ENCODE measurements at places on chromosomes 1 and 21. TPM values are rescaled to one million over a fixed set of nuclear protein-coding genes. Genes with fewer than 3 reads are reported as not detected.

DNA sequence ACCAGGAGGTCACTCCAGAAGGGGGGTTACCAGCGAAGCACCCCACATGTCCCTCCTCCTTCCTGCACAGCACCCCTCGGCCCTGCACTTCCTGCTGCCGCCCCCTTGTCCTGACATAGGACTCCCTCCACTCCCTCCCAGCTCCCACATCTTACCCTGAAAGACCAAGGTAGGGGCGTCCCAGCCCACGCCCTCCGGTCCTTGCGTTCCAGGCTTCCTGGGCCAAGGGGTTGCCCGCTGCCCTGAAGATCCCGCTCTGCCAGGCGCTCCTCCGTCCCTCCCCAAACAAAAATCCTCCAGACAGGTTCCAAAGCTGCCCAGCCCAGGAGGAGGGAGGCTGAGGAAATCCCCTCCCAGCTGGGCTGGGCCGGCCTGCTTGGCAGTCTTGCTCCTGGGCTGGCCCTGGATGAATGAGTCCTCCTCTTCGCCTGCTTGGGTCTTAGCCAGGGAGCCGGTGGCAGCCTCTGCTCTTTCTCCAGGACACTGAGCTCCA is at the start of gene RHBDL2:
Gene RHBDL2, minus strand, starts transcription at position 304 of the 493 bp plus-strand sequence. CDS start 22,618 bp downstream, outside the sequence.
- H3K36me3 ChIP-seq: no peaks in the 10 kb centered on the region
- H3K27ac ChIP-seq: no peak within 1 kb of the TSS
- peak within 1 kb of the TSS; percentile 10 for H3K4me3 ChIP-seq
- DNase-seq: peak; percentile 65

DNA sequence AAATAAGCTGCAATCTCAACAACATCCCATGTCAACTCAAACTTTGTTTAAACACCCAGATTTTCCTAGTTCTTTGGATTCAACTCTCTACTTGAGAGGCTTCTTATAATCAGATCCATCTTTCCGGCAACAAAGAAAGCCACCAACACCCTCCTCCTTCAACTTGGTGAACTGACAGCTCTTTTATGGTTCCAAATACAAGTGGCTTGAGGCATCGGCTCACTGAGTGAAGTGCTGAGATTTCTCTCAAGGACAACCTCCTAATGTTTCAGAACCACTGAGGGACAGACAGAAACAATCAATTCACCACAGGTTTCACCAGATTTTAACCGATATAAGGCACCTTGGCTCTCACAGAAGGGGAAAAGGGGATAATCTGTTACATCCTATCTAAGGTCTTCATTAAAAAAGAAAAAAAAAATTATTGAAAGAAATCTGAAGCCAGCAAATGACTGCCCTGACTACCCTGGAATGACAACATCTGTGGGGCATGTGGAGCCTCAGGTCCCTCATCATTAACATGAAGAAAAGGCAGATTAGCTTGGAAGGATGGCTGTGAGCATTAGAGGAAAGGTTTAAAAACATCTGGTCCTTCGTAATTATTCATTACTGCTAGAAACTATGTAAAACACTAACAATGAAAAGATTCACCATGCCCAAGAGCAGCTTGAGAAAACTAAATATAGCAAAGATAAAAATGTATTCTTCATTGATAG is 50.9 kb downstream of the PTPN14 start:
- no peak overlapping the region for H3K27ac ChIP-seq
- no peak overlapping the region for H3K4me3 ChIP-seq
- H3K27me3 ChIP-seq: no peaks in the 10 kb centered on the region
- H3K36me3 ChIP-seq: no peaks in the 10 kb centered on the region
- H3K4me1 ChIP-seq: peaks cover 20% of the 10 kb centered on the region
- DNase-seq: no peak

GRCh38 chr1:118122234-118123004 is 62.6 kb downstream of the SPAG17 start:
- no peak overlapping the region for H3K27ac ChIP-seq
- DNase-seq: no peak
- H3K36me3 ChIP-seq: no peaks in the 10 kb centered on the region
- H3K27me3 ChIP-seq: no peaks in the 10 kb centered on the region
- H3K4me3 ChIP-seq: no peak overlapping the region
- H3K4me1 ChIP-seq: no peaks in the 10 kb centered on the region

AK5 gene
- 0.89 TPM for total RNA-seq

DNA sequence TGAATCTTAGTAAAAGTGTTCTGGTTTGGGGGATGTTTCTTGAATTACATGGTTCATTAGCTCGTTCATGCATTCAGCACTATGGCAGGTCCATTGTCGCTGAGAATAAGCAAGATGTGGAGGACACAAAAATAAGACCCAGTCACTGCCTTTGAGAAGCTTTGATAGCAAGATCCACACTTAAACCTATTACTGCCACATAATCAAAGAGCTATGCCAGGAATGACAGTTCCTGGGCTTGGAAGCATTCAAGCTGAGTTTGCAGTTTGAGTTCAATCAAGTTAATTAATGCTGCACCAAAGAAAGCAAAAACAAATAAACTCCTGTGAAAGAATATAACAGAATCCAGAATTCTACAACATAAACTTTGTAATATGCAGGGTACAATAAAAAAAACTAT is 131.8 kb downstream of the MIS18A start:
- H3K27ac ChIP-seq: no peak overlapping the region
- H3K4me1 ChIP-seq: no peaks in the 10 kb centered on the region

DNA sequence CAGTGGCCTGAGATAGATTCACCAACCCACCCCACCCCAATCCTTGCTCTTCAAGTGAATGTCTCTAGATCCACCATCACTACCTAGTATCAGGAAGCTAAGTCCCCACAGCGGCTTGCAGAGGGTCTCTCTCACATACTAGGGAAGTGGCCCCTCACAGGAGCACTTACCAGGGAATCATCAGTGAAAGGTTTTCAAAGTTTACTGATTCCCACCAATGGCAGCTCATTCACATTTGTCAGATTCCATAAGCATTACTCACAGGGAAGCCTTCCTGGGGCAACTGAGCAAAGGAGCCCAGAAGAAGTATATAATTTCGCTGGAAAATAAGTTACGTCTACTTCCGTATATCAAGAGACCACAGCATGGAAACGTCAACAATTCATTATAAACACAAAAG is 120.8 kb downstream of the GREM2 start:
- no peak for DNase-seq
- no peaks in the 10 kb centered on the region for H3K36me3 ChIP-seq
- H3K4me1 ChIP-seq: no peaks in the 10 kb centered on the region
- H3K27ac ChIP-seq: no peak overlapping the region

DNA sequence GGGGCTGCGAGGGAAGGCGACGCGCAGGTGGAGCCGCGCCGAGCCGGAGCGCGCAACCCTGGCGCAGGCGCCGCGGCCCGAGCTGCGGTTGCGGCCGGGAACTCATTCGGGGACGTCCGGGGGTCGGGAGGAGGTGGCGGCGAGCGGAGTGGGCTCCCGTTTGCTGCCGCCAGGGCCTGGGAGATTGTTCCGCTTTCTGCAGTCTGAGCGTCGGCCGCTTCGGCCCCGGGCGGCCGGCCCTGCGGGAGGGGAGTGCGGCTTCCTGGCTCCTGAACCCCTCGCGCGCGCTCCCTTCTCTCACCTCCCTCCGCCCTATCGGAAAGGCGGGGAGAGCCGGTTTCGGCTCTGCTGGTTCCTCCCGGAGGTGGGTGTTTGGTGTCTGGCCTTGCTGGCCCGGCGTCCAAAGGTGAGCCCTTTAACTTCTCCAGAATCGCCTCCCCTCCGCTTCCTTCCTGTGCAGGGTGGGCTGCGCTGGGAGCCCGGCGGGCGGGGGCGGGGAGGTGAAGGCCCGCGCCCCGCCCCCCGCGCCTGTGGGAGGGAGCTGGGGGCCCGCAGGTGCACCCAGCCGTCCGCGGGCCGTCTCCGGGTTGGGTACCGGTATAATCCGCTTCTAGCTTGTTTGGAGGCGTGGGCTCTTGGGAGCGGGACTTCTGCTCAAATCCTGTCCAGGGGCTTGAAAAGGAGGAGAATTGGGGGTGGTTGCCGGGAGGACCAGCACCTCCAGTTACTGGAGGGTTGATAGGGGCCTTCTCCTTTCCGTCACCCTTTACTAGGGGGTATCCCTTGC is 683 bp downstream of the LRRC8D start:
- H3K4me3 ChIP-seq: peak overlapping the region; percentile 95
- no peaks in the 10 kb centered on the region for H3K27me3 ChIP-seq
- no peak overlapping the region for H3K27ac ChIP-seq
- H3K36me3 ChIP-seq: no peaks in the 10 kb centered on the region
- DNase-seq: peak; percentile 44

GRCh38 chr1:228008391-228009115 is 1.8 kb downstream of the WNT3A start:
- H3K4me3 ChIP-seq: no peak overlapping the region
- H3K4me1 ChIP-seq: no peaks in the 10 kb centered on the region
- H3K36me3 ChIP-seq: no peaks in the 10 kb centered on the region
- no peak for DNase-seq

DNA sequence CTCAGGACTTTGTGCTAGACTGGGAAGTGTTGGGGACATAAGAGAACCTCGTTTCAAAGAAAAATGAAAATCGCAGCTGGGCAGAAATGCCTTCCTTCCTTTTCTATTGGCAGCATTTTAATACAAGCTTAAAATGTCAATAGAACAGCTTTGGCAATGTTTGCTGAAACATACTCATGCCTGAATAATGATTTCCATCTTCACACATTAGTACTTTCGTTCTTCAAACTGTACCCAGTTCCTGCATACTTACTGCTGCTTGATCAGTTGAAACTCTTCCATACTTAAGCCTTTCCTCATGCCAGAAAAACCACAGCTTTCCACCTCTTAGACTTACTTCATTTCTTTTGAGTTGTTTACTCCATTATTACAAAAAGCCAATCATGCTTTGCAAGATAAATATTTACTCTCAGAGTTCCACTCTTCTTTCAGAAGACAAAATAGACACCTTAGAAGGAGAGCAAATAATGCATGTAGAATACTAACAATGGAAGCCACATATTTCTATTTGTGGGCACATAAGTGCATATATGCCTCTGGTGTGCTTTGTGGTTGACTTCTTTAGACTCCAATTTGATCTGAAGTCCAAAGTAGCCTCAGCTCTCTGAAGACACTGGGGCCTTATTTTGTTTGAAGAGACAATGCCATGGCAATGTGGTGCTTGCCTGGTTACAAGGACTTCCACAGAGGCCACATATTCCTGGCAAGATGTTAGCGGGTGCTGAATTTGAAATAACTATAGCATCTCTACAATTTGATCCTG is 22.7 kb upstream of the CD55 start:
- H3K36me3 ChIP-seq: no peaks in the 10 kb centered on the region
- no peak overlapping the region for H3K4me3 ChIP-seq
- H3K27ac ChIP-seq: no peak overlapping the region
- no peaks in the 10 kb centered on the region for H3K27me3 ChIP-seq
- no peaks in the 10 kb centered on the region for H3K4me1 ChIP-seq

GRCh38 chr1:218845589-218845988 is 328.1 kb upstream of the LYPLAL1 start:
- no peak overlapping the region for H3K4me3 ChIP-seq
- H3K27ac ChIP-seq: no peak overlapping the region
- H3K36me3 ChIP-seq: no peaks in the 10 kb centered on the region
- DNase-seq: no peak

CFAP107 gene
- not detected for total RNA-seq

GRCh38 chr1:24018611-24019580 is 38.8 kb upstream of the SRSF10 start:
- H3K36me3 ChIP-seq: no peaks in the 10 kb centered on the region
- H3K4me1 ChIP-seq: peaks cover 28% of the 10 kb centered on the region
- DNase-seq: peak; percentile 97
- peak overlapping the region; percentile 94 for H3K27ac ChIP-seq

- DNase-seq: no peak
- H3K36me3 ChIP-seq: no peaks in the 10 kb centered on the region
- H3K27ac ChIP-seq: no peak overlapping the region
These were observed 379.9 kb downstream of the PTBP2 start for GRCh38 chr1:97101509-97101908.

- H3K4me1 ChIP-seq: no peaks in the 10 kb centered on the region
- no peak overlapping the region for H3K4me3 ChIP-seq
- no peaks in the 10 kb centered on the region for H3K36me3 ChIP-seq
- H3K27me3 ChIP-seq: no peaks in the 10 kb centered on the region
These were observed 171.5 kb downstream of the AJAP1 start for GRCh38 chr1:4825800-4826450.

- no peak overlapping the region for H3K27ac ChIP-seq
- no peak overlapping the region for H3K4me3 ChIP-seq
- peak; percentile 39 for DNase-seq
- no peaks in the 10 kb centered on the region for H3K36me3 ChIP-seq
- H3K27me3 ChIP-seq: no peaks in the 10 kb centered on the region
These were observed 365.1 kb upstream of the VAMP3 start for GRCh38 chr1:7405844-7406500.

CELA2A gene
- total RNA-seq: 6.6 TPM

GPR137B gene
- total RNA-seq: 15.3 TPM

PTPN7 gene
- 35.8 TPM for total RNA-seq

ERG gene
- total RNA-seq: 11.4 TPM

DNA sequence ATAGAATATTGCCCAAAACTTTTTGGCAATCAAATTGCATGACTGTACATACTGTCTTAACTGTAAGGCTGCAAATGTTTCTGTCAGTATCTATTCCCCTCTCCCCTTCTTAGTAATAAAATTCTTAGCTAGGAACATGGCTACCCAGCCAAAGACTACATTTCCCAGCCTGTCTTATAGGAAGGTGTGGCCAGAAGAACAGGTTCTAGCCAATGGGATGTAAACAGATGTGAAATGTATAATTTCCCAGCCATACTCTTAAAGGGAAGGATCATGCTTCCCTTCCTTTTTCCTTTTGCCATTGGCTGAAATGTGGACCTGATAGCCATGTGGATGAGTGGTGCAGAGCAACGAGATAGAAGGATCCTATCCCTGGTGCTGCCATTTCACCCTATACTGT is 7.0 kb upstream of the HIVEP3 start:
- no peaks in the 10 kb centered on the region for H3K4me1 ChIP-seq
- no peak overlapping the region for H3K4me3 ChIP-seq
- DNase-seq: no peak
- no peaks in the 10 kb centered on the region for H3K36me3 ChIP-seq
- no peaks in the 10 kb centered on the region for H3K27me3 ChIP-seq

DNA sequence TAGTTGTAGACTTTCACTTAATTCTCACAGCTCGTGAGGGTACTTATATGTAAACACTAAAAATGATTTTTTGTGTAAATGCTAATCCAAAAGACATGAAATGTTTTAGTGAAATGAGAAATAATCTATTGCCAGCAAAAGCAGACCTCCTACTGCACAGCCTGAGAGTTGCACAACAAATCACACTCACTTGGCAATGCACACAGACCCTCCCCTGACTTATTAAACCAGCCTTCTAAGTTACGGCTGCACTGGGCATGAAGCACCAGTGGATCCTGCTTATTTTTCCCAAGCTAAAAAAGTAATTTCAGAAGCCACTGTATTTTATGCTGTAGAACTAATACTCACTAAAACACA is 10.3 kb downstream of the ERRFI1 start:
- H3K27ac ChIP-seq: peak overlapping the region; percentile 57
- H3K36me3 ChIP-seq: no peaks in the 10 kb centered on the region
- peak; percentile 39 for DNase-seq
- H3K4me1 ChIP-seq: peaks cover 34% of the 10 kb centered on the region
- no peaks in the 10 kb centered on the region for H3K27me3 ChIP-seq

All from adrenal gland (tissue), 19 donors.